Effector memory CD4-positive, alpha-beta T cell (primary cell): ENCODE measurements at places on chromosomes 16 and 17.

- DNase-seq: peak; percentile 25
Measured at GRCh38 chr17:79393358-79394052, 217.3 kb downstream of the RBFOX3 start.

DNA sequence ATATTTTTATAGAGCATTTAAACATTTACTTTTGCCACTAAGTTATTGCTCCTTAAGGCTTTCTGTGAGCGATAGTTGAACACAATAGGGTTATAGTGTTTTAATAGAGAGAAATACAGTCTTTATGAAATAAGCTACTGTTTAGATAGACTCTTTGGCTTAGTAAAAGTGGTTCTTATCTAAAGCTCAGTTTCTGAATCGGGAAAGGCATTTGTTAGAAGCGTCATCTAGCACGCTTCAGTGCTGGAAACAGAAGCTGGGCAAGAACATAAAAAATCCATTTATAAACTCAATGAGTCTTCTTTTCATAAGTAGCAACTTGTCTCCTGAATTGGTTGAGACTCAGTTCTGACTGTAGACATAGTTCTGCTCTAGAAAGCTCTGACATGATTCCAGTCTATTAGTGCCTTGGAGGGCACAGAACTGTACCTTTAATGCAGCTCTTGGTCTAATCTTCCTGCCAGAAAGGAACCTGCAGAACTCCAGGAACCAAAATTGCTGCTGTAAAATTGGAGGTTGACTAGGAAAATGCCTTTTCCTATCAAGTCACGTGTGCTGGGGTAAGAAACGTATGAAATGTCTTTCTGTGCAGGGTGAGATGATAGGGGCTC, 55.4 kb upstream of the DNAJA2 start:
- DNase-seq: no peak

GRCh38 chr17:73513426-73513825, 130.8 kb downstream of the SDK2 start:
- DNase-seq: no peak

- DNase-seq: no peak
Measured at GRCh38 chr16:4886151-4886550, 38.9 kb downstream of the UBN1 start.

GRCh38 chr17:73575470-73576221, 68.6 kb downstream of the SDK2 start:
- DNase-seq: no peak

DNA sequence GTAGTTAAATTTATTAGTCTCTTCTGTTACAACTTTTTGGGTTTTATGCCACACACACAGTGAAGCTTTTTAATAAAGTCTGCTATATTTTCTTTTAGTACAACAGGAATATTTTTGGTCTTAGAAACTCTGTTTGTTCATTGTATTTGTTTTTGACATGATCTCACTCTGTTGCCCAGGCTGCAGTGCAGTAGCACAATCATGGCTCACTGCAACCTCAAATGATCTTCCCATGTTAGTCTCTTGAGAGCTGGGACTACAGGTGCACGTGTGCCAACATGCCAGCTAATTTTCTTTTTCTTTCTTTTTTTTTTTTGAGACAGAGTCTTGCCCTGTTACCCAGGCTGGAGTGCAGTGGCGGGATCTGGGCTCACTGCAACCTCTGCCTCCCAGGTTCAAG, 27.1 kb downstream of the PPM1D start:
- no peak for DNase-seq

DNA sequence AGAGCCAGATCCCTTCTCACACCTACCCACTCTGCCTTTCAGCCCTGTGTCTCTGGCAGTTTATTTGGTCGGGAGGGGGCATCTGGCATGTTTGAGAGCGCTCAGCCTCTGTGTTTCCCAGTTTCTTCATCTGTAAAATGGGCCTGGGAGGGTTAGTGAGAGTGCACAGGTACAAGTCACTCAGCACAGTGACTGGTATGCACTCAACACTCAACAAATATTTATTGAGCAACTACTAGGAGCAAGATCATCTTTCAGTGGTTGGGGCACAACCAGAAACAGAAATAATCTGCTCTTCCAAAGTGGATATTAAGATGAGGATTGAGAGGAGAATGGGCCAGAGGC, 13.7 kb upstream of the SRCIN1 start:
- no peak for DNase-seq

DNA sequence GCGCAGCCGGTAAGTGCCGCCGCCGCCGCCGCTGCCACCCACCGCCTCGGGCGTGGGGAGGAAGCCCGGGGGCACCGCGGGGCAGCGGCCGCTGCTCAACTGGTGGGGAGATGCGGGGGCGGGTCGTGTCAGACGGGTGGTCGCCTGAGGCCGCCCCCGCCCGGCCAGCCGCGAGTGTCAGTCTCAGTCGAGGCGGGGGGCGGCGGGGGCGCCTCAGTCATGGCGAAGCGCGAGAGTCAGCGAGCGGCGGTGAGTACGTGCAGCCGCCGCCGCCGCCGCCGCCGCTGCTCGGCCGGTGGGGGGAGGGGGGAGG, 76.2 kb downstream of the CHD9 start:
- no peak for DNase-seq

DNA sequence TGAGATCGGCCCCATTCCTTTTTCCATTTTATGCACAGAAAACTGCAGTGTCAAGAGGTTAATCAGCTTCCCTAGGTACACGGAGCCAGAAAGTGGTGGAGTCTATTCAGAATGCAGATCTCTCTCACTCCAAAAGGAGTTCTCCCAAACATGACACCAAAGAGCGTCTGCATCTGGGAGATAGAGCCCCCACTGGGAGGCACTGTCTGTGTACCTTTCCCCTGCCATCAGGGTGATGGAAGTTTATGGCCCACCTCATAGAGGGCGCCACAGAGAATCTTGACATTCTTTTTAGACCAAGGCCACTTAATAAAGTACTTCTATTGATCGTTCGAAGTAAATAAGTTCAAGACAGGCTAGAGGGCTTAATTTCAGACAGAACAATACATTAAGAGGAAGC, 493.7 kb upstream of the ERCC4 start:
- no peak for DNase-seq

DNA sequence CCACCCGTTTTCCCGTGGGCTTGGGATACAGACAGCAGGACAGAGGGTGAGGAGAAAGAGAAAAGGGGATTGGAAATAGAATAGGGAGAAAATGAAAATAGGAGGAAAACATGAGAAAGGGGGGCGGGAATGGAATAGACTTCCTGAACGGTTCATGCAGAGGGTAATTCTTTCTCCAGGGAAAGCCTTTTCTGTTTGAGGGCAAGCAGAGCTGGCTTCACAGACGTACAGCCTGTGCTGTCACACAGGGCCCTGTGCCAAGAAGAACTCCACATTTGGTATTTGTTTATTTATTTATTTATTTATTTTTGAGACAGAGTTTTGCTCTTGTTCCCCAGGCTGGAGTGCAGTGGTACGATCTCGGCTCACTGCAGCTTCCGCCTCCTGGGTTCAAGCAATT, 12.0 kb downstream of the MILR1 start:
- DNase-seq: no peak

- DNase-seq: no peak
Measured at GRCh38 chr16:75092777-75093176, 23.8 kb downstream of the LDHD start.

DNA sequence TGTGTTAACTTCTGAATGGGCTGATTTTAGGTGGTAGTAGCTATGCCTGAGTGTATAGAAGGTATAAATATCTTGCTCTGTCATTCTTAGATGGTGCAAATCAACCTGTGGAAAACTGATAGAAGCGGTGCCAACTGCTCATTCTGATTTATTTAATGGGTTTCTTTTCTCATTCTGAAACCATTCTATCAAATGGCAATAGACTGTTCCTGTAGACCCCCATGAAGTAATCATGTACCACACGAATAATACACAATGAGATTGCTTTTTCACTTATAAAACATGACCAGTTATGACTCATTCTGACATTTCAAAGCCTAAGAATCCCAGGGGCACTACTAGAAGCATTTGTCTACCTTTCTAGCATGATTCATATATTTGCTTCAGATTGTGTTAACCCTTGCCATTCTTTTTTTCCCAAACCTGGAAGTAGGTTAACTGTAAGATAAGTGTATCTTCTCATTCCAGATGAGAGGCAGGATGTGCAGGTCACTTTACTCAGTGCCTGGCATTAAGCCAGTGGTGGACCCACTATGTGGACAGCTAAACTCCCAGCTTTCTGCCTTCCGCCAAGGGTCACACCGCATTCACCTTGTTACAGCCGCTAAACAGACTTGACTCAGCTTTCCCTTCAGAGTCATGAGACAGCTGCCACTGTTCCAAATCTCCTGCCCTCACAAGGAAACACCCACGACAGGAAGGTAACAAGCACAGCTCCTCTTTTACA, 16.4 kb upstream of the SLC16A11 start:
- no peak for DNase-seq

DNA sequence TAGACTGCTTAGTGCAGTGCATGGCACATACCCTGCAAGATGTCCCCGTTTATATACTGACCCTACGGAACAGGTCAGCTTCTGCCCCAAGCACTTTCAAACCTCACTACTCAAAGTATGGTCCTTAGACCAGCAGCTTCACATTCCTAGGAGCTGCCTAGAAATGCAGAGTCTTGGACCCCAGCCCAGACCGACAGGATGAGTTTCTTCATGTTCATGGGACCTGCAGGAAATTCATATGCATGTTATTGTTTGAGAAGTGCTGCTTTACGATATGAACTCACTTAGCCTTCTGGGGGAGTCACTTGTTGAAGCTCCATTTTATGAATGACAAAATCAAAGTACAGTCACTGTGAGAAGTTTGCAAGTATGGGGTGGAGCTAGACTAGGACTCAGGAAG, 82.6 kb downstream of the DYNLRB2 start:
- DNase-seq: no peak

GRCh38 chr16:89770367-89770766, 46.1 kb downstream of the FANCA start:
- DNase-seq: no peak

GRCh38 chr17:68981288-68981687, 26.1 kb upstream of the ABCA8 start:
- DNase-seq: no peak

DNA sequence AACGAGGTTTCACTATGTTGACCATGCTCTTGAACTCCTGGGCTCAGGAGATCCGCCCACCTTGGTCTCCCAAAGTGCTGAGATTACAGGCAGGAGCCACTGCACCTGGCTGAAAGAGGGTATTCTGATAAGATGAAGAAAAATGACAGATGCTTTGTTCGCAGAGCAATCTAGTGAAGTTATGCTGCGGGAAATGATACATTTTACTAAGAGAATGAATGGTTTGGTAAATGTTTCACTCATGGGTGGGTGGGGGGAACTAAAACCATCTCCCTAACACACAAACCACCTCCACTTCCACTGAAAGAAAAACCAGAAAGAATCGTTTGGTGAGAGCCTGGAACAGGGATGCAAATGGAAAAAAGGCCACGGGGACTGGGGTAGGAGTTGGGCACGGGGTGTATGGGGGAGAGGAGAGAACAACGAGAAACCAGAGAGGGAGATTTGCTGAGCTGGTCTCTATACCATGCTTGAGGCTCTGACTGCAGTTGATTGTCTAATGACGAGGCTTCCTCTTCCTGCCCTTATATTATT, 19.0 kb upstream of the XYLT2 start:
- DNase-seq: no peak

GRCh38 chr16:27446721-27447120, 44.7 kb downstream of the IL21R start:
- peak; percentile 68 for DNase-seq

DNA sequence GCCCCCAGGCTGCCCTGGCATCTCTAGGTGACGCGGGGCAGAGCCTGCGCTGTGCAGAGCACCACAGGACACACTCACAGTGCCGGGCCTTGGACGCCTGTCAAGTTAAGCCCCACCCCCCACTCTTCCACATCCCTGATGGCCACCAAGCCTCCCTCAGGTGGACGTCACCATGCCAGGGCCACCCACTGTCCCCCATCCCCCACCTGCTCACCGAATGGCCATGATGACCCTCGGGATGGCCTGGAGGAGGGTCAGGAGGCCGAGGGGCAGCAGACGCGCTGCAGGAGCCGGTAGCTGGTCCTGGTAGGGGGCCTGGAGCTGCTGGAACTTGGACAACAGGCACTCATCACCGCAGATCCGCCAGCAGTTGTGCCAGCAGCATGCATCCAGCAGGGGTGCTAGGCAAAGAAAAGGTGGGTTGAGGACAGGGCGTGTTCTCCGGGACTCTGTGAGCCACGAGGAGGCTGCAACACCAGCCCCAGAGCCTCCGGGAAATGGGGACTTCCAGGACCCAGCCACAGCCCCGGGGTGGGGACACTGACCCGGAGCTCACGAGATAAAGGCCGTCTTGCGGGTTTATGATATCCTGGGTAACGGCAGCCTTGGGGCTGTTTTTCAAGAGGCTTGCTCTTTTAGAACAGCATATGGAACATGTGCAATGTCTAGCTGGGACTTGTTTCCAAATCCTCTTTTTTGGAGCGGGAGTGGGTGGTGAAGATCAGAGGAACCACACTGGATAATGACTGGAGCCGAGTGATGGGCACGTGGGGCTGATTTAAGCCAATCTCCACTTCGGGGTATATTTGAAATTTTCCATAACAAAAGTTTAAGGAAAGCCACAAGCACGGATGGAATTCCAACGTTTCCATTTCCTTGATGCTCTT, 11.4 kb downstream of the C16orf95 start:
- DNase-seq: no peak
